Adipose tissue (tissue), 3 donors: ENCODE measurements at places on chromosomes 7 and 10. TPM values are rescaled to one million over a fixed set of nuclear protein-coding genes. Genes with fewer than 3 reads are reported as not detected.

LRRC4 gene
- polyA plus RNA-seq: 1.5 TPM

ITPRID1 gene
- polyA plus RNA-seq: not detected

UCN3 gene
- polyA plus RNA-seq: not detected

HOXA10 gene
- polyA plus RNA-seq: 18.3 TPM

MGAM2 gene
- polyA plus RNA-seq: 1.3 TPM

MNX1 gene
- polyA plus RNA-seq: 6.4 TPM

SLC13A1 gene
- polyA plus RNA-seq: not detected

GBF1 gene
- polyA plus RNA-seq: 14.6 TPM

GJC3 gene
- polyA plus RNA-seq: 1.3 TPM
